ENCODE measurements at places on chromosomes 13 and 19.

- H3K27ac ChIP-seq = no peak overlapping the region
- no peaks in the 10 kb centered on the region for H3K27me3 ChIP-seq
- DNase-seq = no peak
- H3K4me3 ChIP-seq = no peak overlapping the region
- peaks cover 37% of the 10 kb centered on the region for H3K36me3 ChIP-seq
These were observed 80.1 kb downstream of the PTPRS start for GRCh38 chr19:5260381-5260967.

GRCh38 chr13:111874981-111875380 is 192.0 kb upstream of the SOX1 start:
- H3K4me3 ChIP-seq = no peak overlapping the region
- H3K4me1 ChIP-seq = peaks cover 6% of the 10 kb centered on the region
- no peaks in the 10 kb centered on the region for H3K36me3 ChIP-seq

GRCh38 chr19:31975461-31975860 is 369.9 kb upstream of the ZNF507 start:
- no peak overlapping the region for H3K27ac ChIP-seq
- H3K4me1 ChIP-seq = no peaks in the 10 kb centered on the region
- DNase-seq = no peak
- H3K27me3 ChIP-seq = peaks cover 21% of the 10 kb centered on the region

DNA sequence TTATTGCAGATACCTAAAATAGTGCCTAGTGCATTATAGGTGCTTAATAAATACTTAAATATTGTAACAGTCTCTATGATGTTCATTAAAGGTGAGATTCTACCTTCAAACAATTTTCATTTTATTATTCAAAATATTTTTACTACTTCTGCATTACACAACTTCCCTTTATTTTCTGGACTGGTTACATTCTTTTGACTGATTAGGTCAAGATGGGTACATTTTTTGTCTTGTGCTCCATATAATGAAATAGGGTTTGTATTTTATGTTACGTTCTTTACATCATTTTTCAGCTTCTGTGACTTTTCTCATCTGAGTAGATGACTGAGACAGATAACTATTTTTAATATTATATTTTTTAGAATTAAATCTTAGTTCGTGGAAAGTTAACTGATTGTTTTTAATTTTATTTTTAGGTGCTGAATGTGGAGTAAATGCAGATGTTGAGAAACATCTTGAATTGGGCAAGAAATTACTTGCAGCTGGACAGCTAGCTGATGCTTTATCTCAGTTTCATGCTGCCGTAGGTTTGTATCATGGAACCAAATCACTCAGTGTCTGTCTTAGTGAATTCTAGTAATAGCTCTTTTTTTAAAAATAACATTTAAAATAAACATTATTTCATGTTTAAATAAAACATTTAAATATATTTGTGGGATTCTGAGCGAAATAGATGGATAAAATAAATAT is 32.0 kb downstream of the DNAJC3 start:
- H3K27ac ChIP-seq = no peak overlapping the region
- H3K27me3 ChIP-seq = no peaks in the 10 kb centered on the region
- no peak for DNase-seq
- peaks cover 23% of the 10 kb centered on the region for H3K36me3 ChIP-seq
- H3K4me3 ChIP-seq = no peak overlapping the region

DNA sequence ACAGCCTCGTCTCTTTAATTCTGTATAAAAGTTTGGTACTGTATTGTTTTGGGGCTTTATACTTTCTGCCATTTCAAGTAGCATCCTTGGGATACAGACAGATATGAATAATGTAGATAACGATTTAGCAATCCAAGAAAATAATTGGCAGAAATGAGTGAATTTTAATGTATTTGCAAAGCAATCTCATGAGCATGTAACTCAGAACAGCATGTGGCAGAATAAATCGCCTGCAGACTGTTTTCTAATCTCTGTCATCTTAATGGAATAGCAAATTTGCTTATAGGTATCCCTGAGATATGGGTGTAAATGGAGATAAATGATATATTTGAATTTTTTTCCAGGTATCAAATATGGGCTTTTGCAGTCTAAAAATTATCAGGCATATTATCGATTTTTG is 166.0 kb downstream of the GPC5 start:
- no peaks in the 10 kb centered on the region for H3K36me3 ChIP-seq
- no peak overlapping the region for H3K27ac ChIP-seq
- no peak for DNase-seq
- H3K4me3 ChIP-seq = no peak overlapping the region

GRCh38 chr13:39840201-39840600 is 184.7 kb downstream of the COG6 start:
- peaks cover 4% of the 10 kb centered on the region for H3K4me1 ChIP-seq
- H3K36me3 ChIP-seq = no peaks in the 10 kb centered on the region
- H3K27me3 ChIP-seq = no peaks in the 10 kb centered on the region
- H3K4me3 ChIP-seq = no peak overlapping the region
- H3K27ac ChIP-seq = no peak overlapping the region
- DNase-seq = no peak

GRCh38 chr19:11598746-11599145 is 1.5 kb downstream of the ZNF627 start:
- no peak for DNase-seq
- H3K4me3 ChIP-seq = peak overlapping the region; percentile 98
- H3K36me3 ChIP-seq = peaks cover 52% of the 10 kb centered on the region
- H3K27me3 ChIP-seq = no peaks in the 10 kb centered on the region

- peaks cover 17% of the 10 kb centered on the region for H3K4me1 ChIP-seq
- H3K4me3 ChIP-seq = peak overlapping the region; percentile 9
- H3K36me3 ChIP-seq = peaks cover 75% of the 10 kb centered on the region
- no peaks in the 10 kb centered on the region for H3K27me3 ChIP-seq
- peak overlapping the region; percentile 9 for H3K27ac ChIP-seq
- no peak for DNase-seq
These were observed 2.7 kb downstream of the ZNF154 start for GRCh38 chr19:57706346-57706745.

- DNase-seq = no peak
- peaks cover 4% of the 10 kb centered on the region for H3K36me3 ChIP-seq
- no peak overlapping the region for H3K4me3 ChIP-seq
- peaks cover 18% of the 10 kb centered on the region for H3K4me1 ChIP-seq
- H3K27me3 ChIP-seq = peaks cover 12% of the 10 kb centered on the region
These were observed 2.1 kb downstream of the SNAPC2 start for GRCh38 chr19:7921967-7922835.

- H3K4me1 ChIP-seq = peaks cover 8% of the 10 kb centered on the region
- no peak overlapping the region for H3K27ac ChIP-seq
- no peaks in the 10 kb centered on the region for H3K27me3 ChIP-seq
- no peak overlapping the region for H3K4me3 ChIP-seq
- peaks cover 13% of the 10 kb centered on the region for H3K36me3 ChIP-seq
These were observed 15.2 kb upstream of the N4BP2L1 start for GRCh38 chr13:32443111-32443510.

- no peaks in the 10 kb centered on the region for H3K4me1 ChIP-seq
- no peak overlapping the region for H3K27ac ChIP-seq
- no peaks in the 10 kb centered on the region for H3K27me3 ChIP-seq
- DNase-seq = no peak
These were observed 1.1 kb downstream of the EDDM13 start for GRCh38 chr19:56273563-56274117.

DNA sequence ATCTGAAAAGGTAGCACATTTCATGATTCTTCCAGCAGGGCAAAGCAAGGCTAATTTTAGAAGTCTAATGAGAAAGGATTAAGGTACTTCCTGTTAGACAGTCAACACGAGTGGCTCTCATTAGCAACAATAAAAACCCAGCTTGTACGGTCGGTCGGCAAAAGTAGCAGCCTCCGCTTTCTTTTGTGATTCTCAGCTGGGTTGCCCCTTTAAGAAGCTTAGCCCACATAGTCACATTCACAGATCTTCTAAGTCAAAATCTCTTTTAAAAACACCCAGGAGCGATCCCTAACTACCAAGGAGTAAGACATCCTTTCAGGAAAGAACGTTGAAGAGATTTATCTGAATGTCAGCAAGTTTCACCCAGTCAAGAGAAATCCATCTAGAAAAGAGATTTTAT is 684.8 kb downstream of the DIAPH3 start:
- H3K4me3 ChIP-seq = no peak overlapping the region
- H3K27ac ChIP-seq = no peak overlapping the region
- H3K4me1 ChIP-seq = peaks cover 10% of the 10 kb centered on the region
- H3K27me3 ChIP-seq = no peaks in the 10 kb centered on the region

- H3K27me3 ChIP-seq = no peaks in the 10 kb centered on the region
- no peak overlapping the region for H3K27ac ChIP-seq
- no peaks in the 10 kb centered on the region for H3K36me3 ChIP-seq
- DNase-seq = no peak
These were observed 994.7 kb upstream of the MIR17HG start for GRCh38 chr13:90352763-90353162.

DNA sequence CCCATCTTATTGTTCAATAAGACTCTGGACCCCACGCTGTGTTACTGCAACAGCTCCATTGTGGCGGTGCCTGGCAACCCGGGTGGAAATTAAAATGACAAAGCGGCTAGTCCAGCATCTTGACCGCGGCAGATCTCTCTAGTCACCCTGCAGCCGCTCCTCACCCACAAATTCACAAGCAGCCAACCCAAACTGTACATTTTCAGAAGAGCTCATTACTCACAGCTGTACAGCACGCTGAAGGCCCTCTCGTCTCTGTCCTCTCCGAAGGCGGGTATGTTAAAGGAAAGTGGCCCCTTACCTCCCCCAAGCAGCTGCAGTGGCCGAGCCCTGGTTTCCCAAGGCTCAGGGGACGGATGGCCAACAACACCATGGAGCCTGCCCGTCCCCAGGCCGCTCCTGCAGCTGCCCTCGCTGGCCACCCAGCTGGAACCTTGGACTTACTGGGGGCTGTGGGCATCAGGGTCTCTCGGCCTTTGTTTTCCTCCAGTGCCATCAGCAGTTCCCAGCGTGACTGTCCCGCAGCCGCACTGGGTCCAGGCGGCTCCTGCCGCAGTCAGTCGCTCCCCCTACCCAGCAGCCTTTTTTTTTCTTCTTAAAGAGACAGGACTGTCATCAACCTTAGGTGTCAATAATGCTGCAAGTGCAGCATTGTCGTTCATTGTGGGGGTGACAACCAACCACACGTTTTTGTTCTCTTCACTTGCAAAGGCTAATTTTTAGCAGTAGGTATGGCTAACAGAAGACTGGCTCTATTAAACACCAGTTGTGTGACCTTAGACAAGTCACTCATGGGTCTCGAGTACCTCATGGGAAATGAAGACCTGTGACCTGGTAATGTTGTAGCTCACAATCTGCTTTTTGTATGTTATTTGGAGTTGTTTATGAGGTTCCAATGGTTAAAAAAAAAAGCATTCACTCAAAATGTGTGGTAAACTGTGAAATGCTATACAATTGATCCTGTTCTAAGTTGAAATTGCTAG is at the start of gene SACS:
SACS (minus strand) TSS at position 532 of the 983 bp plus-strand sequence. CDS start 22,463 bp downstream, outside the sequence.
- H3K4me3 ChIP-seq = peak within 1 kb of the TSS; percentile 92
- H3K27me3 ChIP-seq = peaks cover 7% of the 10 kb centered on the region
- no peaks in the 10 kb centered on the region for H3K36me3 ChIP-seq
- no peak for DNase-seq
- peak within 1 kb of the TSS; percentile 31 for H3K27ac ChIP-seq

- H3K27me3 ChIP-seq = no peaks in the 10 kb centered on the region
- no peaks in the 10 kb centered on the region for H3K4me1 ChIP-seq
- H3K36me3 ChIP-seq = peaks cover 3% of the 10 kb centered on the region
- no peak overlapping the region for H3K27ac ChIP-seq
These were observed 424.9 kb downstream of the FGF9 start for GRCh38 chr13:22095794-22096193.

DNA sequence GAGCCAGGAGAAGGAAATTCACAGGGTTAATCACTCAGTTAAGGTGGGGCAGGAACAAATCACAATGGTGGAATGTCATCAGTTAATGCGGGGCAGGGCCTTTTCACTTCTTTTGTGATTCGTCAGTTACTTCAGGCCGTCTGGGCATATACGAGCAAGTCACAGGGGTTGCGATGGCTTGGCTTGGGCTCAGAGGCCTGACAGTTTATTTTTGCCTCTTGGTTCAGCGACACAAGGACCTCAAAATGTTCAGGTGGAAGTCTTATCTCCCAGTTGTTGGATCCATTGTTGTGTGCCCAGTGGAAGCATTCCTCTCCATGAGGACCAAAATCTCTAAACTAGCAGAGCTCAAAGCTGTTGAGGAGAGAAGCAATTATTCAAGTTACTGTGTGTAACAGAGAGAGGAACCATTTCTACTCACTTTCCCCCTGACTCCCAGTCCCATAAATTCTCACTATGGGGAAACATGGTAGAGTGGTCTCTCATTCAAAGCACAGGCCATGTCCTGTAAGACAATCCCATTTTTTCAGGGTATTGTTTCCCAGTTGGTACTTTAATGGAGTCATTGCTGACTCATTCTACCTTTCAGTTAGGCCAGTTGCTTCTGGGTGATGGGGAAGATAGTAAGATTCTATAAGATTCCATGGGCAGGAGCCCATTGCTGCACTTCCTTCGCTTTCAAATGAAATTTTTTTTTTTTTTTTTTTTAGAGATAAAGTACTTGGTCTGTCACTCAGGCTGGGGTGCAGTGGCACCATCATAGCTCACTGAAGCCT is 8.8 kb upstream of the COX7A1 start:
- H3K4me1 ChIP-seq = peaks cover 8% of the 10 kb centered on the region
- H3K4me3 ChIP-seq = no peak overlapping the region
- H3K36me3 ChIP-seq = peaks cover 12% of the 10 kb centered on the region
- no peak overlapping the region for H3K27ac ChIP-seq
- DNase-seq = no peak

DNA sequence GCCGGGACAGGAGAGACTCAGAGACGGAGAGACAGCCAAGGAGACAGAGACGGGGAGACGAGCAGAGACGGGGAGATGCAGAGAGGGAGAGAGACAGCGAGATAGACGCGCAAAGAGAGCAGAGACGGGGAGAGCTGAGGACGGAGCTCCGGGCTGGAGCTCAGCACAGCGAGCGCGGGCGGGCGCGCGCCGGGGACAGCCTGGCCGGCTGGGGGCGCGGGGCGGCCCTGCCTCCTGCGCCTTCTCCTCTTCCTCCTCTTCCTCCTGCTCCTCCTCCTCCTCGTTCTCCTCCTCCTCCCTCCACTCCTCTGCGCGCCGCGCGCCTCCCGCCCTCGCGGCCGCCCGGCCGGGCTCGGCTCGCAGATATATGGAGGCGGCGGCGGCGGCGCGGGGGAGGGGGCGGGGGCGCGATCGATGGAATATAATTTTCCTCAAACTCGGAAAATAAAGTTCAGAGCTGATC is at the start of gene ERFL:
ERFL (minus strand) TSS at position 229 of the 463 bp plus-strand sequence. CDS start 15,530 bp downstream, outside the sequence.
- H3K36me3 ChIP-seq = no peaks in the 10 kb centered on the region
- H3K27ac ChIP-seq = peak within 1 kb of the TSS; percentile 9
- H3K4me3 ChIP-seq = peak within 1 kb of the TSS; percentile 63
- peaks cover 18% of the 10 kb centered on the region for H3K4me1 ChIP-seq

DNA sequence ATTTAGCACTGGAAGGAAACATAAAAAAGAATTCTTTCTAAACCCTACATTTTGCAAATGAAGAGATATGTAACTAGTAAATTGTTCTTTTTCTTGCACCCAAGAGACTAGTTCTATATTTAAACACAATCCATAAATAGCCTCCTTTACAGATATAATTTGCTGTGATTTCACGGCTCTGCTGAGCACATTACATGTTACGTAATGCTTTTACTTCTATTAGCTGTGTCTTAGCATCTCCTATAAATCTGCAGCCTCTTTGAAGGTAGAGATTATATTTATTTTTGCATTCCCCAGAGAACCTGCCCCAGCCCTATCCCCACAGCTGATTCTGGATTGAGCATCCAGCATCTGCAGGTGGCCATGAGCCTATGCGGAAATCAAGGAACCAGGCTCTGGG is 32.2 kb downstream of the LACC1 start:
- H3K4me3 ChIP-seq = no peak overlapping the region
- no peaks in the 10 kb centered on the region for H3K36me3 ChIP-seq
- H3K27ac ChIP-seq = no peak overlapping the region
- no peak for DNase-seq
- peaks cover 6% of the 10 kb centered on the region for H3K27me3 ChIP-seq

Measured in progenitor cell of endocrine pancreas (in vitro differentiated cells).